ENCODE measurements at places on chromosomes 3 and 15. TPM values are rescaled to one million over a fixed set of nuclear protein-coding genes. Genes with fewer than 3 reads are reported as not detected.

DNA sequence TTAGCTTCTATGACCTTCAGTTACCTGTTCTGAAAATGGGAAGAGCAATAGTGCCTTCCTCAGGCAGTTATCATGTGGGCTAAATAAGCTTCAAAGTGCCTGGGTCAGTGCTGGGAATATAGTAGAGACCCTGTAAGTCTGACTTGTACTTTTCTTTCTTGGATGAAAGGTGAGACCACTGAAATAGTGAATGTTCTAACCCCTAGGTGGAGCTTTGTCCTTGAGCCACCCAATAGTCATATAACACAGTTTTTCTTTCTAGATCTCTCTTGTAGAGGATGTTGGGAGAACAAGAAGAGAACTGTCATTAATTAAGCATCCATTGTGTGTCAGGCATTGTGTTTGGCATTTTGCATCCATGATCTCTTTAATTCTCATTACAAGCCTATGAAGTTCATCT is 13.0 kb upstream of the BFSP2 start:
- no peak for DNase-seq

Gene IQCH
- polyA plus RNA-seq: 7.5 TPM

GRCh38 chr3:38717355-38718240 is 68.1 kb upstream of the SCN5A start:
- DNase-seq: no peak

Gene CDCP1
- polyA plus RNA-seq: 1.0 TPM

DNA sequence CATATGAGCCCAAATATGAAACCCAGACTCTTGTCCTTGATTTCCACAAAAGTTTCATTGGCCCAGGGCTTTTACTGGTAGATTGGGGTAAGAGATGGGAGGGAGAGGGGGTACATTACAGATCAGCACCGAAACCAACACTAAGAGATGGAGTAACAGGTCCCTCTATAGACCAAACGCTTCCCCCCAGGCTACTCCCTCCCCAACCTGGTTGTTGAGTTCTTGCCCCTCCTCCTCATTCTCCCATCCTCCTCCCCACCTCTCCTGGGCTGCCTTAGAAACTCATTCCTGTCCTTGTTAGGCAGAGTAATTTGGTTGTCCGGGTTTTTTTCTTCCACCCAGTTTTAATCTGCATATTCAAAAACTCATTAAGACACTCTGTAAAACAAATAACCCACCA is 74.1 kb downstream of the MESD start:
- DNase-seq: no peak

Gene SAMMSON
- polyA plus RNA-seq: 0.17 TPM

Gene ADGRG7
- 0.17 TPM for polyA plus RNA-seq

Gene GPR15
- not detected for polyA plus RNA-seq

Gene KATNBL1
- polyA plus RNA-seq: 59.9 TPM

DNA sequence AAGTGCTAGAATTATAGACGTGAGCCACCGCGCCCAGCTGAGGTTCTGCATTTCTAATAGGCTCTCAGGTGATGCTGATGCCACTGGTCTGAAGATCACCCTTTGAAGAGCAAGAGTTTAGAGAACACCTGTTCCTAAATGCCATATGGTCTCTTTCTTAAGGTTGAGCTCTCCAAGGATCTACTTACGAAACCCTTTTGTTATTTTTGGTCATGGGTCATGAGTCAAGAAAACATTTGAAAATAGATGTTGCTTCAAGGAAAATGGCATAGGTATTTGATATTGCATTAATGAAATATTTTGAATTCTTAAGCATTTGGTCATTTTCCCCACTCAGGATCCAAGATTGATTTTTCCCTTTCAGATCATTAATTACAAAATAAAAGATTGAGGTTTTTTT is 74.7 kb upstream of the SOX2 start:
- no peak for DNase-seq

GRCh38 chr3:98553753-98554152 is 22.0 kb downstream of the GPR15 start:
- DNase-seq: no peak

DNA sequence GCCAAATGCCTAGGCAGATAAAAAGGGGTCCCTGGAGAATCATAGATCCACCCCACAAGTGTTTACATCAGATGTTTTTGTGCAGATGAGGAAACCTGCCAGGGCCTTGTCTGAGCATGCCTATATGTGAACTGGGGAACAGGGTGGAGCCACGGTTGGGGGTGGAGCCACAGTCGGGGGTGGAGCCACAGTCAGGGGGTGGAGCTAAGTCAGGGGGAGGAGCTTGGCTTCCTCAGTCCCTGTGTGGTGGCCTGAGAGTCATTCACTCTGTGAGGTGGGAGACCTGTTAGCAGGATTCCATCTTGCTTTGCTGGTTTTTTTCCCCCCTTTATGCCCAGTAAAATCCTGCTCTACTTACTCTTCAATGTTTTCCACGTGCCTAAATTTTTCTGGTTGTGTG is 57.8 kb upstream of the TGFBR2 start:
- DNase-seq: no peak

Gene RNF168
- 16.2 TPM for polyA plus RNA-seq

- peak; percentile 37 for DNase-seq
These were observed 2.3 kb downstream of the BBX start for GRCh38 chr3:107524841-107525643.

DNA sequence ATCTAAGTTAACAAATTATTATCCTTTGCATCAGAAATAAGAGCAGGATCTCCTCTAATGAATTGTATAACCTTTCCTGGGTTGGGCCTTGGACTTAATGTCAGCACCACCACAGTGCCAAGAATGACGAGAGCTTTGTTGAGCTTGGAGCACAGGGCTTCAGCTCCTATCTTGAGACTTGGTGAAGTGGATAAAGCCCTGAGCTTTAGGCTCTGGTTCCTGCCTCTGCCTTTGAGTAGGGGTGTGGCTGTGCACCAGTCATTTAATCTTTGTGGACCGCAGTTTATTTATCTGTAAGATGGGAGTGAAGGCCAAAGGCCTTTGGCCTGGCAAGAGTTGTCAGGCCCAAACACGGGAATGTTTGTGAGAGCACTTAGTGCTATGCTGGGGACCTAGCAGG is 162.2 kb downstream of the VGLL4 start:
- DNase-seq: no peak

DNA sequence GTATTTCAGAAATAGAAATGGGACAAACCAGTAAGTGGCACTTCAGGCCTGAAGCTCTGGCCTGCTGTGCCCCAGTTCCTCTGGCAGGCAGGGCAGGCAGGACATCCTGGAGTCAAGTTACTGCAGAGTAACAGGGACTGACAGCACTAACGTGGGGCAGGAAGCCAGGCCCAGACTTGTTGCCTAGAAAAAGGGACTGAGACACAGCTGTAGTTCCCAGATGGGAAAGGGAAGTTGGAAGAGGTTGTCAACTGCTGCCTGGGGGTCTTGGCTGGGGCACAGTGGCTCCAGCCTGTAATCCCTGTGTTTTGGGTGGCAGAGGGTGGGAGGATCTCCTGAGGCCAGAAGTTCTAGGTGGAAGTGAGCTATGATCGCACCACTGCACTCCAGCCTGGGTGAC is 171.9 kb downstream of the FMN1 start:
- DNase-seq: no peak

DNA sequence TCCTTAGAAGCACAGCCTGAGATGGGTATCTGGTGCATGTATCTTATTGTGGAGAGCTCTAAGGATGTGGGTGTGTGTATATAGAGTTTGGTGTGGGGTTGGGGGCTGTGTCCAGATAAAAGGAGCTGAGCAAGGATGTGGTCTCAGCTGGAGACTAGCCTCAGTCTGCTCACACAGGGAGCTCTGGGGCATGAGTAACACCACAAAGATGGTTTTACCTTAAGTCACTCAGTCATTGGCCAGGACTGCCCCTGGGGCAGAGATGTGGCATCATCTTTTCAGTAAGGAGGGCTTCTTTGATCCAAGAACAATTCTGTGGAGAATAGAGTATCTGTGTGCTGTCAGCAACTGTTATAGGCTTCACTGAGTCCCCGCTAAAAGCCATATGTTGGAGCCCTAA is 163.4 kb upstream of the NUDT16 start:
- no peak for DNase-seq

- DNase-seq: no peak
These were observed 57.6 kb downstream of the CD86 start for GRCh38 chr3:122112754-122113153.

GRCh38 chr3:32975891-32976595 is 24.6 kb downstream of the CCR4 start:
- no peak for DNase-seq

Gene BBS4
- 38.1 TPM for polyA plus RNA-seq

GRCh38 chr3:75863878-75864277 is 78.5 kb upstream of the ZNF717 start:
- no peak for DNase-seq

DNA sequence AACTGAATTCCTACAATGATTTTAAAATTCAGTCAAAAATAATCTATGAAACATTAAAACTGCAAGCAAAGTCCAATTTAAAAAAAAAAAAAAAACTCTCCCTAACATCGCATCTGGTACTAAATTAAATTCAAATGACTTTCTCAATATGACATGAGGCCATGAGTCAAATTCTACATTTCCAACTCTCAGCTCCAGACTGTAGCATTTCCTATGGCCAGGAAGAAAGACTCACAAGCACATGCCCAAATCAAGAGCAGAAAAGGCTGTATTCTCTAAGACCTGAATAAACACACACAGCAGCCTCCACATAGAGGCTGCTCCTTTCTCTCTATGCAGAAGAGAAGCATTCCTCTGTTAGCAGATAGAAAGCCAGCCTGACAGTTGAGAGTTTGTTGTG is 729.2 kb downstream of the ROBO1 start:
- DNase-seq: no peak

- DNase-seq: no peak
These were observed 39.3 kb upstream of the PPP4R2 start for GRCh38 chr3:72957297-72957696.

DNA sequence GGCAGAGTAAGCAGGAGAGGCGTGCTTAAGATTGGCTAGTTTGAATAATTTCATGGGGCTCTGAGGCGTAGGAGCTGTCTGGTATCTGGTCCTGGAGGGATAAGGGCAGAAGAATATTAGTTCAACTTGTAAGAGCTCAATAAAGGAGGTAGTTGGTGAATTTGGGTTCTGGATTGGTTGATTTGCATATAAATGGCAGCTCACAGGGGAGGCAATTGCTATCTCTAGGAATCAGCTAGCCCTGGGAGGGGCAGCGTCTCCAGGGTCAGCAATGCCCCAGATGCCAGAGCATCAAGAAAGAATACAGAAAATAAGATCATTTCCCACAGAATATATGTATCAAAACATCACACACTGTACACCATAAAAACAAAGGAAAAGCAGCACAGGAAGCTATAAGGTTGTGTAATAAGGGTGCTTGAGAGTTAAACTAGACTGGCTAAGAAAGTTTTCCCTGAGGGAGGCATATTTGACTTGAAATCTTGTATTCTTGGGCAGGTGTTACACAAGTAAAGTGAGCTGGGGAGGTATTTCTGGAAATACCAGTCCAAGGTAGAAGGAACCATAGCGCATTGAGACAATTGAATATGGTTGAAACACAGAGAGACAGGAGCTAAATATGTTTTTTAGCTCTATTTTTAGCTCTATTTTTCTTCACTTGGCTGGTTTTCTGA is 6.1 kb downstream of the MOBP start:
- no peak for DNase-seq

GRCh38 chr15:35194296-35194695 is 109.2 kb upstream of the NANOGP8 start:
- no peak for DNase-seq

DNA sequence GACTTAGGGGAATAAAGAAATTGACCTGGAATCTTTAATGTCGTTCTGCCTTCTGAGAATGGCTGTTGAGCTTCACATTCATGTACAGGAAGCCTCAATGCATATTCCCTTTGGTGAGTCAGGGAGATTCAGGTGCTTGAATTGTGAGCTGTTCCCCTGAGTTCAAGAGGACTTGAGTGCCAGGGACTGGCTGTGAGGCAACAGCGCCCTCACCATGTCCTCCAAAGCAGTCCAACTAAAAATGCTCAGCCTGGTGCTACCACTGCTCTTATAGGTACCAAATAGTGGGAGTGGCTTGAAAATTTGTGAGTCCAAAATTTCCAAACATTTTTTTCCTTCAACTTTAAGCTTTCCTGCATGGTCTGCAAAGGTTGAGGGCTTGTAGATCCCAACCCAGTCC is 54.1 kb downstream of the LEO1 start:
- DNase-seq: no peak

GRCh38 chr3:10817506-10817905 is 1.5 kb downstream of the SLC6A11 start:
- no peak for DNase-seq

All from left renal pelvis (tissue), 4 donors.